AG04450 (cell line): ENCODE measurements at places on chromosomes 11 and 22. TPM values are rescaled to one million over a fixed set of nuclear protein-coding genes. Genes with fewer than 3 reads are reported as not detected.

Gene DDI1
- polyA plus RNA-seq = not detected in 2 replicates

Gene SCGB1A1
- not detected in 2 replicates for polyA plus RNA-seq

Gene NCAM1
- polyA plus RNA-seq = not detected in 2 replicates

Gene ISX
- not detected in 2 replicates for polyA plus RNA-seq

DNA sequence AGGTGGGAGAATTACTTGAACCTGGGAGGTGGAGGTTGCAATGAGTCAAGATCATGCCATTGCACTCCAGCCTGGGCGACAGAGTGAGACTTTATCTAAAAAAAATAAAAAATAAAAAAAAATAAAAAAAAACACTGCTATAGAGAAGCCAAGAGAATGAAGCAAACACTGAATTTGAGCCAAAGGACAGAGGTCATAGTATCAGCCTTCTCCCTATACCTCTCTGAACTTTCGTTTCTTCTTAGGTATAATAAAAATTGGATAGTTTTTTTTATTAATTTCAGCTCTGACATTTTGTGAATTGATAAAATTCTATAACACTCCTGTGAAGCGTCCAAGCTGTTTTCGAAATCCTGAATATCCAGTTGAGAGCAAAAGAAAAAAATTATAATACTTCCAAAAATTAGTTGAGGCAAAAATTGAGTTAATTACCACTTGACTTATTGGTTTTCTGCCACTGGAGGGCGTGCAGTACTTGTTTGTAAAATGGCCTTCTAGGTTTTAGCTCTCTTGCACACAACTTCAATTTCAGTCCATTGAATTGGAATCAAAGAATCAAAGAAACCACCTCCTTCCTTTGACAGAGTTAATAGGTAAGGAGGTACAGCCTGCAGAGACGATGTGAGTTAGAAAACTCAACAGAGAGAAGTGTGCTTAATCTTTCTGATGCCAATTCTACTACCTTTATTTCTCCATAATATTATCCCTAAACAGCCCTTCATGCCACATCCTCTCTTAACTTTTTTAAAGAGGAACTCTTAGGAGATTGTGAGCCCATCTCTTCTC, 143.2 kb downstream of the BBOX1 start:
- peak; percentile 41 for DNase-seq

GRCh38 chr11:113487622-113488021, 12.4 kb upstream of the DRD2 start:
- DNase-seq = no peak

DNA sequence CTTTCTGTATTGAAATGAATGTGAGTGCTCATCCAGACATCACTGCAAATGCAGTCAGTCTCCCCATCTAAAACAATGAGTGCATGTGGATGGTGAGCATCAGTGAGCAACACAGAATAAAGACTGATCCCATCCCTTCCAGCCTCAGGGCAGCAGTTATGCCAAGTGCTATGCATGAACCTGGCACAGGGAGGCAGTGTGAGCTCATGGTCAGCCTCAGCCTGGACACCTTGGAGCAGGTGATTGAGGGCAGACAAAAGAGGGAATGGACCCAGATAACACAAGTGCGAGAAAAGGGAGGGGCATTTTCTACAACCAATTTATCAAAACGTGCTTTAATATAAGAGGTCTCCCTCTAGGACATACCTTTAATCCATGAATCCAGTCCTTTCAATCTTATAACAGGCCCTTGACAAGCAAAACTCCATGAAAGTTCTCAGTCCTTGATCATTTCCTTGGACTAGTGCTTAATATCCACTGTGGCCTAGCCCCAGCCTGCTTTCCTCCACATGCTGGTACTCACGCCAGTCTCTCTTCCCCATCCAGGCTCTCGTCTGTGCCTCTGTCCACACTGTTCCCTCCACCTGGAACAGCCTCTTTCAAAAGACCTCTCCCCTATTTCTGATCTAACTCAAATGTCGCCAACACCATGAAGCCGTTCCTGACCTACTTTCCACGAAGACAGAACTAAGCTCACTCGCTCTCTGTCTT, 50.5 kb upstream of the LRRC55 start:
- no peak for DNase-seq

- no peak for DNase-seq
These were observed 8.5 kb downstream of the SCN2B start for GRCh38 chr11:118167906-118168305.

- DNase-seq = no peak
These were observed 154.6 kb downstream of the DSCAML1 start for GRCh38 chr11:117642396-117642795.

- DNase-seq = peak; percentile 82
These were observed 444 bp downstream of the CAVIN3 start for GRCh38 chr11:6319704-6320410.

DNA sequence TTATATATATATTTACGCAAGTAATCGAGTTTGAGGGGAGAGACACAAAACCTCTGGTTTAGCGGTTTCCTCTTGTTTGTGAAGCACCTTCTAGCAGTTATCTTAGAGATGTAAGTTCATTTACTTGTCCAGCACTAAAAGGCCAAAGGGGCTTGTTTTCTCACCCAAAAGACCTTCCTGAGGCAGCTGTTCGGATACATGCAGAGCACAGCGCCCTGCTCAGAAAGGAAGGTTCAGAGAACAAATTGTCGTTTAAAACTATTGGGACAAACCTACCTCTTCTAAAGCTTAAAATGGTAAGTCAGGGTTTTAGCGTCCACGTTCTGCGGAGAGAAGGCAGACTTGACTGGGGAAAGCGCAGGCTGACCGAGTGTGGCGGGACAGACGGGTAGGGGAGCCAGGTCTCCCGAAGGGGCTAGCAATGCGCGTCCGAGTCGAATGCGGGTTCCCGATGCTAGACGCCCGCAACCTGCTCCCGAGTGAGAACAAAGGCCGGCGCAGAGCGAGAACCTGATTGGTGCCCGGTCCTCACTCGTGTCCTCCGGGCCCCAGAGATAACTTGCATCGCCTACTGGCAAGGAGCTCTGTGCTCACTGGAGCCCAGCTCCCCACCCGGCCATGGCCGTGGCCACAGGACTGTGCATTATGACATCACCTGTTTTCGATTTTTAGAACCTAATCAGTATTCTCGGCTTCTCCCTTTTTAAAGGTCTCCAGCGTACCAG, 1.0 kb upstream of the SESN3 start:
- DNase-seq = no peak

DNA sequence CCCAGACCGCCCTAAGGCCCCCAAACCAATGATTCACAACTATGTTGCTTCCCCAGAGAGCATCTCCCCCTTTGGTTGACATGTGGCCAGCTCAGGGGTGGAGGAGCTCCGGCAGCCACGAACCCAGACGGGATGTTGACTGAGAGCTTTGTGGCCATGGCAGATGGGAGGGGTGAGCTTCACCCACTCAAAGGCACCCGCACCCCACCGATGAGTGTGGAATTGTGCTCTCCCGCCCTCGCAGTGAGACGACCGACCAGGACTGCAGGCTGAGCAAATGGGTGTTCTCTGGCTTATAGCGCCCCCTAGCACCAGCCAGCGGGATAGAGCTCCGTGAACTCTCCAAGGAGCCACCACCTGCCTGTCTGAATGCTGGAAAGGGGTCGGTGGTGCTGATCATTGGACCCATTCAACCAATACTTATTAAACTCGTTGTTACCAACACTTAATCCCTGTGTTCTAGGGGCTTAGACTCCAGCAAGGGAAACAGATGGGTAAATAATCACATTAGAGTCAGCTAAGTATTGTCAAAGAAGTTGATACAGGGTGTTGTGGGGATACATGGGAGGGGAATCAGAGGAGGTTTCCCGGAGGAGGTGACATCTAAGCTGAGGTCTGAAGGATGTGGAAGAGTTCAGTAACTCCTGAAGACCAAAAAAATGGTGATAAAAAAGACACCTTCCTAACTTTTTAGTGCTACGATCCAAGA, 4.5 kb upstream of the TIMP3 start:
- DNase-seq = peak; percentile 63

DNA sequence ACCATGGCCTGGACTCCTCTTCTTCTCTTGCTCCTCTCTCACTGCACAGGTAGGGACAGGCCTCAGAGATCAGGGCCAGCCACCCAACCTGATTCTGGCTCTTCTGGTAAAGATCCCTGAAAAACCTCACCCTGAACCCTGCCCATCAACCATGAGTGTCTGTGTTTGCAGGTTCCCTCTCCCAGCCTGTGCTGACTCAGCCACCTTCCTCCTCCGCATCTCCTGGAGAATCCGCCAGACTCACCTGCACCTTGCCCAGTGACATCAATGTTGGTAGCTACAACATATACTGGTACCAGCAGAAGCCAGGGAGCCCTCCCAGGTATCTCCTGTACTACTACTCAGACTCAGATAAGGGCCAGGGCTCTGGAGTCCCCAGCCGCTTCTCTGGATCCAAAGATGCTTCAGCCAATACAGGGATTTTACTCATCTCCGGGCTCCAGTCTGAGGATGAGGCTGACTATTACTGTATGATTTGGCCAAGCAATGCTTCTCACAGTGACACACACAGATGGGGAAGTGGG, 80.9 kb downstream of the ZNF280B start:
- no peak for DNase-seq

GRCh38 chr11:119666061-119666460, 62.9 kb downstream of the NECTIN1 start:
- DNase-seq = no peak

- DNase-seq = no peak
These were observed 3.1 kb downstream of the ENDOD1 start for GRCh38 chr11:95092549-95093324.

- DNase-seq = no peak
These were observed 414 bp upstream of the MIEF1 start for GRCh38 chr22:39501644-39502108.

GRCh38 chr11:67641338-67642172, 2.0 kb upstream of the TBX10 start:
- DNase-seq = no peak
